Femur (tissue), 1 donor: ENCODE measurements at places on chromosomes 6 and 20.

DNA sequence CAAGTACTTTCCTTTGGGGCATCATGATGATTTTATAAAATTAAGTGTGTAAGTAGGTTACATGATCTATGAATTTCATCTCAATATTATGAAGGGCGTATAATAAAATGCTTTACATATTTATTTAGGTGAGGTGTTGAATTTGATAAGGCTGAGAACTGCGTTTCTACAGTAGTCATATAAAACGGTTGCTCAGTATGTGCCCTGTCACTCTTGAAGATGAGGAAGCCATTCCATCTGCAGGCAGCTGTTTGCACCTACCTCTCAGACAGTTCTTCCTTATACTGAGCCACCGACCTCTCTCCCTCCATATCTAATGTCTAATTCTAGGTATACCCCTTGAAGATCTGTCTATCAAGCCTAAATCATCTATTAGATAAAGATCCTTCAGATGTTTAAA is 16.1 kb downstream of the NCOA7 start:
- no peak for DNase-seq

DNA sequence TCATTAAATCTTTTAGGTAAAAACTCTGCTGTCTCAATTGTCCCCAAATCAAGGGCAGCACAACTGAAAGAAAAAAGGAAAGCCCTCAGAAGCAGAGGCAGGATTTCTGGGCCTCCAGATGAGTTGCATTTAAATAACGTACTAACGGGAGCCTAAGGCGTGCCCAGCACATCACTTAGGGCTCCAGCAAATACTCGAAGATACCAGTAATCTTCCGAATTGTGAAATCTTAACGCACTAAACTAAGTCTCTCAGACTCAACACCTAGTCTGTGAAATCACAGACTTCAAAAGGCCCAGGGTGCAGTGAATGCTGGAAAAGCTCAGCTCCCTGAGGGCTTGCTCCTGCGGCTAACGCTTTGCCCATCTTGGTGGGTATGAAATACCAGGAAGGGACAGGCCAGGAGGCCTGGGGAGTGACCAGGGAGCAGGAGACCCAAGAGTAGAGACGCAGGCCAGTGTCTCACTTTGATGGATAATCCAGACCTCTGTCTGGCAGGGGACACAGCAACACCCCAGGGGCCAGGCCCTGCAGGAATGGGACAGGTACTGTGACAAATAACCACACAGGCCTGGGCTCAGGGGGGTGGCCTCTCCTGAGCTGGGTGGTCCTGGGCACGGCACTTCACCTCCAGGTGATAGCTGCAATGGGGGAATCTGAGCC is 36.4 kb downstream of the RRBP1 start:
- peak; percentile 24 for DNase-seq

GRCh38 chr6:166716910-166717617 is 90.0 kb upstream of the RPS6KA2 start:
- no peak for DNase-seq

DNA sequence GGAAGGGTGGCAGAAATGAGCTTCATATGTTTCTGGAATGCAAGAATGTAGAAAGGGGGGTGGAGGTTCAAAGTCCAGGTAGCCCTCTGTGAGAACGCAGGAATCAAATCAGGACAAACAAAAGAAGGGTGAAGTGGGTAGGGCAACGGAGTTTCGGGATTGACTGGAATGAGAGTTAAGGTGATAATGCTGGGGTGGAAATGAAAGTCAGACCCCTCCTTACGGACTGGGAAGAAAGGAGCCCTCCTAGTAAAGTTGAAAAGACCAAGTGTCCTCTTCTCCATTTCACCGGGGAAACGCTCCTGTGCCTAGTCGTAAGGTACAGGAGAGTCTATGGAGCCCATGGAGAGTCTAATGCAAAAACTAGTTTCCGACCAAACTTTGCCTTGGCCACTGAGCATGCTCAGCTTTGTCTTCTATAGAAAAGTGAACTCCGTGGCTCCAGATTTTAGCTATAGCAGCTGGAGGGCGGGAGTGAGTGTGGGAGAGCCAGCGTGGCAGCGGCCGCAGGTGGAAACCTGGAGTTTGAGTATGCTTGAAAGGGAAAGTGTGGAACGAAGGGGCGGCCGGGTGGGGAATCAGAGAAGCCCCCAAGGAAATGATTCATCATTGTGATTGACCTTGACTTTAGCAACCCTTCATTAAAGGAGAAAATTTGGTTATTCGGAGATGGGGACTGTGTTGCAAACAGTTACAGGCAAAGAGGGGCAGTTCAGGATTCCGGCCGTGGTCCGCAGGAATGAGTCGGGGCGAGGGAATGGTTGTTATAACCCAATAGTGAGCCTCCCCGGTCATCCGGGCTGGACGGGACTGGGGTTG is 1.3 kb upstream of the LRRC1 start:
- DNase-seq = peak; percentile 87

DNA sequence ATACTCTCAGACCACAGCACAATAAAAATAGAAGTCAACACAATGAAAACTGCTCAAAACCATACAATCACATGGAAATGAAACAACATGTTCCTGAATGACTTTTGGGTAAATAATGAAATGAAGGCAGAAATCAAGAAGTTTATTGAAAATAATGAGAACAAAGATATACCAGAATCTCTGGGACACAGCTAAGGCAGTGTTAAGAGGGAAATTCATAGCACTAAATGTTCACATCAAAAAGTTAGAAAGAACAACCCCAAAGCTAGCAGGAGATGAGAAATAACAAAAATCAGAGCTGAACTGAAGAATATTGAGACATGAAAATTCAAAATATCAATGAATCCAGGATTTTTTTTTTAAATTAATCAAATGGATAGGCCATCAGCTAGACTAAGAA is 183.3 kb downstream of the BACH2 start:
- DNase-seq = no peak

- DNase-seq = peak; percentile 73
These were observed at the start of gene RBM24 for GRCh38 chr6:17281100-17281496. Gene RBM24, plus strand, starts transcription at chr6:17281361. Its CDS starts 221 bp downstream, at chr6:17281582.

DNA sequence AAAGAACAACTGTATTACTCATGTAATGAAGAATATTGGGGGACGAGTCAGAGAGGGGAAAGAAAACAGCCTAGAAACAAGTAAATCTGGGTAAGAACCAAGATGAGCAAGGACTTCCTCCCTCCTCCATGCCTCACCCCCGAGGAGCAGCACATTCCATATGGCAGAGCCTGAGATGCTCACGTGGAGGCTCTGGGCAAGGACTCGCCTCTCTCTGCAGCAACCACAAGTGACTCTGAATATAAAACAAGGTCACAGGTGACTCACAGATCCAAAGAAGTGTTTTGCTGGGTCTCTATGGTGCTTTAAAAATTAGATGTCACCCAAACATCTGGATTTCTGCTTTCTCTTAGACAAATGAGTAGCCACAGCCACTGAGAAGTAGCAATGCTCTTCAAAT is 453.0 kb upstream of the SULF2 start:
- DNase-seq = no peak

DNA sequence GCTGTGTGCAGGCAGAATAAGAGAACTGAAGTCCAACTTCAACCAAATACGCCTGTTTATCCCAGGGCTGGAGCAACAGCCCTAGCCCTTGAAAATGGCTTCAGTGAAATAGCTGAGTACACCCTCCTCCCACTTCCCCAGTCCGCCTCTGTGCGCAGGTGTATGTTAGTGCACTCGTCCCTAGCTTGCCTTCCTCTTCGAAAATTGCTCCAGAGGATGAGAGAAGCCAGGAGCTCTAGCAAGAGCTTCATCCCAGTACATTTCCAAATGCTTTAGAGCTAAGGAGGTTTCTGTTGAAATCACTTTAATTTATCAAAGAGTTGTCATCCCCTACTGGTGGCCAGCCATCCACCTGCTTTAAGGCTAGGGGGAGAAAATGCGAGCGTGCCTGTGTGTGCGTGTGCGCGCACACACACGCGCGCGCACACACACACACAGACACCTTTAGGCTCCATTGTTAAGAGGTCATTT is 5.4 kb upstream of the POU3F2 start:
- no peak for DNase-seq

GRCh38 chr6:100484474-100484873 is 19.8 kb upstream of the SIM1 start:
- no peak for DNase-seq

- no peak for DNase-seq
These were observed 1286.9 kb downstream of the EPHA7 start for GRCh38 chr6:92132457-92132856.

- DNase-seq = no peak
These were observed 19.3 kb downstream of the ZNF217 start for GRCh38 chr20:53574259-53574789.

- no peak for DNase-seq
These were observed 21.0 kb downstream of the SRSF3 start for GRCh38 chr6:36615018-36615761.

DNA sequence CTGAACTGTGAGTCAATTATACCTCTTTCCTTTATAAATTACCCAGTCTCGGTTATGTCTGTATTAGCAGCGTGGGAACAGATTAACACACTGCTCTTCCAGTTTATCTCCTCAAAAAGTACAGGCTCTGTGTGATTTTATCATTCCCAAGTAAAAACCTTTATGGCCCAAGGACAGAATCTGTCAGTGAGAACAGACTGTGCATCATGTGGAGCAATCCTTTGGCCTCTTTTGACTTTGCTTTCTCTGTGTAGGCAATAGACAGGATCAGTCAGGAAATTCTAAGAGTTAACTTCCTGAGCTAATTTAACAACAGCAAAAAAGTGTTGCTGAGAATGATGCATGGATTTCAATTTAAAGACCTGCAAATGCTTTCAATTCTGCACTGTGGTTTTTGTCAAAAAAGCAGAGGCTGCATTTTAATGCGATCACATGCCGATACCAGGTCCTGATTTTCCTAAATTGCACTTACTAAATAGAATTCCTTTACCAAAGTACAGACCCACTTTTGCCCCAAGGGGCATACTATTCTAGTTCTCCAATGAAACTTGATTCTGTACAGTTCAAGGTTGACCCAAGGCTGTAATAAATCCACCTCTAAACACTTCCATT is 246.7 kb upstream of the MARCKS start:
- DNase-seq = no peak

DNA sequence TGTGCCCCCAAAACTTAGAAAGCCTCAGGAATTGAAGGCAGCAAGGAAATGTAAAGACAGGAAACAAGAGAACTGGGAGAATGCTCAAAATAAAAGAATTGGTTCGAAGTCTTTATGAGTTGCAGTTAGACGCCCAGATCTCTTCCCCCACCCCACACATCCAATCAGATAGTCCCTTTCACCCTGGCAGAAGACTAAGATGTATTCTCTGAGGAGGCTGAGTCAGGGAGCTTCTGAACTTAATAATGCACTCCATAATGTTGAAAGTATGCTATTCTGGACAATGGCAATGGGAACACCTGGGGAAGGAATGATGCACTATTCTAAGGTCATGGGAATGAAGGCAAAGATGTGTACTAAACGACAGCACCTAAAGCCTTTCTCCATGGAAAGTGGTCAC is 173.6 kb downstream of the MTFR2 start:
- DNase-seq = no peak

GRCh38 chr6:2166717-2167116 is 78.7 kb downstream of the GMDS start:
- DNase-seq = no peak

GRCh38 chr6:37366910-37367309 is 13.1 kb downstream of the RNF8 start:
- DNase-seq = no peak

DNA sequence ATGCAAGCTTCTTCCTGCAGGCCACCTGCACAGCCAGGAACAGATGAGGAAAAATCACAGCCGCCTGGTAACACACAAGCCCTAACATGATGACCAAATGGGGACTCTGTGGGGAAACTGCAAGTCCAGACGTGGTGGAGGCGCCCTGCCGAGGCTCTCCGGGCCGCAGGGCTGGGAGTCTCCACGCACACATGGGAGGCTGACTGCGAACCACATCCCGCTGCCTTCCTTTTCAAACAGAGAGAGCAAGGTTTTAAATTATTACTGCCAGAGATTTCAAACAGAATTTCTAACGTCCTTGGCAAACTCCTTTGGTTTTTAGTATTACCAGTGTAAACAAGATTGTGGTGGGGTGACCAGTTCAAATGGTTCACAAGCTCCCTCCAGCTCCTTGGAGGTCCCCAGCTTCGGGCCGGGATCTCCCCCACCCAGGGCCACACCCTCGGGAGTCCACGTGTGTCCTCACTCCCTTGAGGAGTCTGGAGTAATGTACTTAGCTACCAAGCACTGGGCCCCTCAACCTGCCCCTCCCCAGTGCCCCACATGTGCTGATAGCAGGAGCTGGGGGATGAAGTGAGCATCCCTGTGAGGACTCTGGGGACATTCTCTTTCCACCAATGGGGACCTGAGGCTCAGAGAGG is 252.7 kb downstream of the TAF4 start:
- DNase-seq = no peak

DNA sequence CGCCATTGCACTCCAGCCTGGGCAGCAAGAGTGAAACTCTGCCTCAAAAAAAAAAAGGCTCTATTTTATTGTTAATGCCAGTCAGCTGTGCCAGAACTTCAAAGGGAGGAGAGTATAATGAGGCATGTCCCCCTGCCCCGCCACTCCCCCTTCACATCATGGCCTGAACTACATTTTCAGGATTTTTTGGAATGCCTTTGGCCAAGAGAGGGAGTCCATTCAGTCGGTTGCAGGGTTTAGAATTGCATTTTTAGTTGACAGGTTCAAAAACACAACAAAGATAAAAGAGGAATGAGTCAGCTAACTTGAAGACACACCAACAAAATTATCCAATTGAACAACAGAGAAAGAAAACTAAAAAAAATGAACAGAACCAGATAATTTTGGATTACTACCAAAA is 59.1 kb downstream of the CEP43 start:
- DNase-seq = no peak

DNA sequence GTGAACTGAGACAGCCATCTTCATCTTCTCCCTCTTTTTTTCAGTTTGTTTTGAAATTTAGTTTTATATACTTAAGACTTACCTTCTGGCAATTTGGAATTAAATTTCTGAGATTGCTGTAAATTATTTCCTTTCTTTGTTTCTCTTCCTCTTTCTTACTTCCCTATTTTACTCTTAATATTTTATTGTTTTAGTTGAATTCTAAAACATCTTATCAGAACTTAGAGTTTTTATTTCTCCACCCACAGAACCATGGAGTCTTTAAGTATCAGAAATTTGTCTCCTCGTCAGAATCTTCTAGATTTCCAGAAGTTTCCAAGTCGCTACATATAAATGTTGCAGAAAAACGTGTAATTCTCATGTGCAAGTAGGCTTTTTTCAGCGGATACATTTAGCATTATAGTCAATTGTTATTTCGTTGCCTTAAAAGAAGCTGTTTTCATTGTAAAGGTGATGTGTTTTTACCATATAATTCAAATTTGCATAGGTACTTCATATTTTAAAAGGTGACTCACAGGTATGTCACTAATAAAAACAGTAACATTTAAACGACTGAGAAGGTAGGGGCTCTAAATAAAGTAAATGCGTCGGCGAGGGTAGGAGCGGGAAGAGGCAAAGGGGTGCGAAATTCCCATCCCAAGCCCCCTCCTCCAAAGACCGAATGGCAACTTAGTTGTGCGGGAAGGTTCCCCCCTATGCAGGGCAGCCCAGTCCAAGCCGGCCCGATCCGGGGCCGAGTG is 866 bp upstream of the MYO6 start:
- no peak for DNase-seq
